T-helper 2 cell treated with Interferon-gamma antibody and Interleukin-4, amounts not matched to agents 100 ng/mL and 5 ng/mL, for 36 hours (primary cell): ENCODE measurements at places on chromosomes 2 and 18. TPM values are rescaled to one million over a fixed set of nuclear protein-coding genes. Genes with fewer than 3 reads are reported as not detected.

The SLC16A14 gene
- total RNA-seq, result 1.5 and 1.7 TPM in 2 replicates

The ASB18 gene
- not detected in 2 replicates for total RNA-seq

The SKOR2 gene
- not detected in 2 replicates for total RNA-seq

The INPP5D gene
- 122 and 129 TPM in 2 replicates for total RNA-seq

The GKN2 gene
- not detected in 2 replicates for total RNA-seq
